ENCODE measurements at places on chromosomes 13 and 19. TPM values are rescaled to one million over a fixed set of nuclear protein-coding genes. Genes with fewer than 3 reads are reported as not detected.

Gene MAB21L1
- 3.0 TPM for total RNA-seq

Gene VSTM2B
- total RNA-seq, result not detected

Gene CCDC194
- total RNA-seq, result not detected

Gene ZNF497
- 0.79 TPM for total RNA-seq

Gene LYPD3
- total RNA-seq, result 1.1 TPM

Gene ZNF492
- not detected for total RNA-seq

Gene MYO1F
- total RNA-seq, result 0.47 TPM

Gene LMTK3
- under 0.01 TPM for total RNA-seq

Gene DOHH
- 7.7 TPM for total RNA-seq

Gene SRRM5
- not detected for total RNA-seq

Gene MBD3L2
- not detected for total RNA-seq
